Esophagus muscularis mucosa (tissue), 4 donors: ENCODE measurements at places on chromosomes 11 and 22. TPM values are rescaled to one million over a fixed set of nuclear protein-coding genes. Genes with fewer than 3 reads are reported as not detected.

- H3K36me3 ChIP-seq, result no peaks in the 10 kb centered on the region
- peaks cover 22% of the 10 kb centered on the region for H3K4me1 ChIP-seq
- no peak for DNase-seq
- peak overlapping the region; percentile 69 for H3K27ac ChIP-seq
- no peak overlapping the region for H3K4me3 ChIP-seq
Measured at GRCh38 chr11:96228910-96229309, 114.1 kb downstream of the MAML2 start.

DNA sequence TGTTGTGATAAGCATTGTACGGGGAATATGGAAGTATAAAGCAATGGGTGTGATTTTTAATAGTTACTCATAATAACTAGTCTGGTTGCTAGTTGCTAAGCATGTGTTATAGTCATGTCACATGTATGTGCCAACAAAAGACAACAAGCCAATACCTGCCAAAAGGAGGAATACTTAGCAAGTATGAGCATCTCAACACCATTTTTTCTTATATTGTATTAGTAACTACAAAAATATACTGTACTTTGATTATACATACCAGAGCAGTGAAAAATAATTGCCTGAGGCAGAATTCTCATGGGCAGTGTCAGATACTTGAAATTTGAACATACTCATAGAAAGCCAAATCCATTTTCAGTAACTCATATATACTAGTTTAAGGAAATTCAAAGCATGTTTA, 62.4 kb upstream of the ALKBH3 start:
- DNase-seq, result no peak
- H3K4me3 ChIP-seq, result no peak overlapping the region
- no peak overlapping the region for H3K27ac ChIP-seq

- H3K36me3 ChIP-seq, result no peaks in the 10 kb centered on the region
- no peak for DNase-seq
- no peak overlapping the region for H3K27ac ChIP-seq
- H3K4me1 ChIP-seq, result no peaks in the 10 kb centered on the region
- H3K27me3 ChIP-seq, result no peaks in the 10 kb centered on the region
Measured at GRCh38 chr22:47232197-47232596, 469.7 kb downstream of the TBC1D22A start.

DNA sequence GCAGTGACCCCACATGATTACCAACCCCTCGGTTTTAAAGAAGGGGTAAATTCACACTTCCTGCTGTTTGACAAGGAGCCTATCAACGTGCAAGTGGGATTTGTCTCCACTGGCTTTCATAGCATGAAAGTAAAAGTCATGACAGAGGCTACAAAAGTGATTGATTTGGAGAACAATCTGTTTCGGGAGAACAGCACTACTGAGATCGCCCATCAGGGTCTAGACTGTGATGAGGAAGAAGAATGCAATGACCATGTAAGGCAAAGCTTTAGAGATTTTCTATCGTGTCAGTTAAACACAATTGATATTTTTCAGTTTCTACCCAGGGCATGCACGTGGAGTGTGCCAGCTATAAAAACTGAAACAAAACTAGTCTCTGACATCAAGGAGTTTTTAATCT, 41.7 kb downstream of the HORMAD2 start:
- no peaks in the 10 kb centered on the region for H3K27me3 ChIP-seq
- H3K36me3 ChIP-seq, result no peaks in the 10 kb centered on the region
- no peak overlapping the region for H3K27ac ChIP-seq
- no peak for DNase-seq
- H3K4me3 ChIP-seq, result no peak overlapping the region
- H3K4me1 ChIP-seq, result no peaks in the 10 kb centered on the region

DNA sequence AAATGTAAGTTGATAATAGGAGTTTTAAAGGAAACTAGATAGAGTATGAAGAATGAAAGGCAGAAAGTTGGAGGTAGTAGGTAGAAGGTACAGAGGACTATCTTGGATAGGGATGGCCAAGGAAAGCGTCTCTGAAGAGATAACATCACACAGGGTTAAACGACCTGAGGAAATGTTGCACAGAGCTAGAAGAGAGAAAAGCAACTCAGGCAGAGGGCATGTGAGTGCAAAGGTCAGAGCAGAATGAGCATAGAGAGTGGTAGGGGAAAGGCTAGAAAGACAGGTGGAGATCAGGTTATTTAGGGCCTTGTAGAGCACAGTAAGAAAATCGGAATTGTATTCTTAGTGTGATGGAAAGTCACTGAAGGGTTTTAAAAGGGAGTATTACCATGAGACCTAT, 232.0 kb downstream of the SOX6 start:
- DNase-seq, result no peak
- H3K4me1 ChIP-seq, result no peaks in the 10 kb centered on the region
- no peaks in the 10 kb centered on the region for H3K27me3 ChIP-seq

DNA sequence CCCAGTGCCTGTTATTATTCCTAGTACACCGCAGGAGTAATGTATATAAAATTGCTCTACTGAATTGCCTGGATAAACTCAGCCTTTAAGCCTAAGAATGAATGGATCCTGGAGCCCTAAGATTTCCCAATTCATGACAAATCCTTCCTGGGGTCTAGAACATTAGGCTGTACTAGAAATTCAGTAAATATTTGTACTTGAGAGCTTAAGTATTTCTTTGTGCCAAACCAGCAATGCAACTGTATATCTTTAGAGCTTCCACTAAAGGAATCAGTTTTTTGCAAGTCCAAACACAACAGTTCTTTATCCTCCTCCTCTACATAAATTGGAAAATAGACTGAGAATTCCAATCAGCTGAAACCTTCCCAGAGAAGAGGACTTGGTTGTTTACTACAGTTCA, 65.6 kb downstream of the FAM168A start:
- no peak overlapping the region for H3K27ac ChIP-seq
- H3K4me3 ChIP-seq, result no peak overlapping the region
- no peaks in the 10 kb centered on the region for H3K27me3 ChIP-seq
- no peaks in the 10 kb centered on the region for H3K36me3 ChIP-seq

The TEAD1 gene
- 147 TPM for total RNA-seq
